Stimulated activated CD8-positive, alpha-beta memory T cell treated with anti-CD3 and anti-CD28 coated beads, Interleukin-7, amount 100 ng/mL, for 1 hour (primary cell): ENCODE measurements at places on chromosomes 5 and 9.

DNA sequence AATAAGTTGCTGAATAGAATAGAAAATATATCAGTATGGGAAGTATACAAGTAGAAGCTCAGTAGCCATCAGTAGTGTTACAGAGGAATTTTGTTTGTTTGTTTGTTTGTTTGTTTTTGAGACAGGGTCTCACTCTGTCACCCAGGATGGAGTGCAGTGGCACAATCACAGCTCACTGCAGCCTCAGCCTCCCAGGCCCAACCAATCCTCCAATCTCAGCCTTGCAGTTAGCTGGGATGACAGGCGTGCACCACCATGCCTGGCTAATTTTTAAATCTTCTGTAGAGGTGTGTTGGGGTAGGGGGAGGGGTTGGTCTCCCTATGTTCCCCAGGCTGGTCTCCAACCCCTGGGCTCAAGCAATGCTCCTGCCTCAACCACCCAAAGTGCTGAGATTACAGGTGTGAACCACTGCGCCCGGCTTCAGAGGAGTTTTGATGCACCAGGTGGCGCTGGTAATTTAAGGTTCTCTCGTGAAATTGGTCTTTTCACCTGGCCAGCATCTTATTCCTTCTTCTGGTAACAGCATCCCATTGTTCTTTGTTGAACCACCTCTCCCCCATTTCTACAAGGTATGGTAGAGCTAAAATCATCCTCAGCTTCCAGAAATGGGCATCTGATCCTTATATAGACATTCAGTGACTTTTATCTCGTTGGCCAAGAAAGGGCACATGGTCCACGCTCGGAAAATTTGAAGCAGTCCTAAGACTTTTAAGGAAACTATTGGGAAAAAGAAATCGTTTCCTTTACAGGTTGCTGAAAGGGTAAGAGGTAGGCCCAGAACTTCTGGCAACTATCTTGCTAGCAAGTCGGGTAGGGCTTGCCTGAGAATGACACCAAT lies 157.1 kb downstream of the ARRDC3 start:
- DNase-seq, result peak; percentile 13

DNA sequence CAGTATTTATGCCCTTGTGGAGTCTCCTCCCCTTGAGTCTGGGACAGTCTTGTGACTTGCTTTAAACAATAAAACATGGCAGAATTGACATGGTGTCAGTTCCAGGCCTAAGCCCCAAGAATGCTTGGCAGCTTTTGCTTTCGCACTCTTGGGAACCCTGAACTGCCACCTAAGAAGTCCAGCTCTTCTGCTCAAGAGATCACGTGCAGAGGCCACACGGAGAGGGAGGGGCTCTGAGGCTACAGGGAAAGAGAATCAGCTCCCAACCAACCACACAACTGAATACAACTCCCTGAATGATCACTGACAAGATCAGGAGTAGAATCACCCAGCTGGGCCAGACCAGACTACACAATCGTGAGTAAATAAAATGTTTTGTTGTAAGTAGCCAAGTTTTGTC lies 97.6 kb downstream of the MED27 start:
- no peak for DNase-seq

- DNase-seq, result no peak
These were observed 68.5 kb downstream of the DROSHA start for GRCh38 chr5:31463351-31463750.

- no peak for DNase-seq
These were observed 20.9 kb downstream of the ZBED3 start for GRCh38 chr5:77066184-77066583.

- no peak for DNase-seq
These were observed 358.7 kb upstream of the KLF4 start for GRCh38 chr9:107847978-107848964.

- DNase-seq, result no peak
These were observed 61.1 kb upstream of the HRH2 start for GRCh38 chr5:175596761-175597189.

DNA sequence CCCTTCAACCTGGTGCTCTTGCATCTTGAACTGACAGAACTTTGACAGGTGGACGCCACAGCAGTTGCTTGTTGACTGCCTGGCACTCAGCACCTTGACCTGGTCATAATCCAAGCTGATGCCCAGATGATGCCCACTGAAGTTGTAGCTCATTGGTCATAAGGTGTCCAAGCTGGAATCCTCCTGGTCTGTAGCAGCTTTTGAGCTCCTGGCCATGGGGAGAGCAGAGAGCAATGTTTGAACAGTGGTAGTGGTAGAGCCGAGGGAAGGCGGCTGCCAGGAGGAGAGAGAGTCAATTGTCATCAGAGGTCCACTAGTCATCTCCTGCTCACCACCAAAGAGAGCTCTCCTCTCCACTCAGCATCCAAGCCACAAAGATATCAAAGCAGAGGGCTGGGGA lies 23.3 kb downstream of the CSF2 start:
- no peak for DNase-seq

DNA sequence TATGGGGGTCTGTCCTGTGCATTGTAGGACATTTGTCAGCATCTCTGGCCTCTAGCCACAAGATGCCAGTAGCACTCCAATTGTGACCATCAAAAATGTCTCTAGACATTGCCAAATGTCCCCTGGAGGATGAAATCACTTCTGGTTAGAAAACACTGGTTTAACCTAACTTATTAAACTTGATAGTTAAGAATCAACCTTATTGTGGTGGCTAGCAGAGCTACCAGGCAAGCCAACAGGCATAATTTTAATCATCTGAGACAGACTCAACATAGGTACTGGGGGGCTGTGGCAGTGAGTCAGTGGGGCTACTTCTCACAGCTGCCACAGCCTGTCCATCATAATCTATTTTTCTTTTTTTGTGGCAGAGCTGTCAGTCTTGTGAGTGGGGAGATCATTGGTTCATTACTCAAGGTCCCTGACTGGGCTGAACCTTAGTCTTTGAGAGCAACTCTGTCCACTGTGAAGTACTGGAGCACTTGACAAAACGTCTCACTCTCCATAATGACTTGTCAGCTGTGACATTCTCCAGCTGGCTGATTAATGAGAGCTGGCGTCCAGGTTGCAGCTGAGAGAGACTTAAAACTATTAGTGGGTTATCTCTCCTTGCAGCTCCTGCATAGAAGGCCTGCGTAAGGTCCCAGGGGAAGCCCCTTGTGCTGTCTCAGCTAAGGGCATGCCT lies 107.9 kb downstream of the DCP2 start:
- DNase-seq, result no peak

DNA sequence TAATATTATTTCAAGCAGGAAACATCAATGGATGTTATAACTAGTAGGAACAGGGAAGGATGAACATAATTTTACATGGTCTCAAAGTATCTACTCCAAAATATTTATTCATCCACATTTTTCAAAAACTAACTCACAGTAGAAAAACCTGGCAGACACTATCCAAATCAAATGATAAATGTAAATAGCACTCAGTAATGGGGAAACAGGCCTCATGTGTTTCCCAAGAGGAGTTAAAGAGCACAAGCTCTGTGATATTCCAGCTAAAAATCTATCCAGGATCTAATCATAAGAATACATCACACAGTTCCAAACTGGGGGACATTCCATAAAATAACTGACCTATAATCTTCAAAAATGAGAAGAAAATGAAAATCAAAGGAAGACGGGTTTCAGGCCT lies 443.1 kb downstream of the ZNF608 start:
- no peak for DNase-seq
